Activated CD8-positive, alpha-beta T cell treated with anti-CD3 and anti-CD28 coated beads for 36 hours (primary cell): ENCODE measurements at places on chromosomes 11 and 22. TPM values are rescaled to one million over a fixed set of nuclear protein-coding genes. Genes with fewer than 3 reads are reported as not detected.

DNA sequence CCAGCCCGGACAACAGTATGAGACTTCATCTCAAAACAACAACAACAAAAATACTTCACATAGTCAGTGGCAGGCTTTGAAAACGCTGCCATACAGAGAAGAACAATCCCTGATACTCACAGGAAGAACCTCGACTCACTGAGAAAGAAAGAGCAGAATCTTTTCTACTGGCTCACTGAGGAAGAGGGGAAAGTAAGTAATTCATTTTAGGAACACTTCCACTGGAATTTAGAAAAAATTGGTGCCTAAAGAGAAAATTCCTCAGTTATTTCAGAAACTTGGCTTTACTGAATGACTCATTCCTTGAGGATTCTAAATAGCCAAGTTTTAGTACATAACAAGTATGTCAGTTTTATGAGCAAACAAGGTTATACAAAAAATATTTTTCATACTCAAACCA, 12.3 kb downstream of the NARS2 start:
- DNase-seq = no peak
- peaks cover 34% of the 10 kb centered on the region for H3K4me1 ChIP-seq
- peaks cover 28% of the 10 kb centered on the region for H3K36me3 ChIP-seq

DNA sequence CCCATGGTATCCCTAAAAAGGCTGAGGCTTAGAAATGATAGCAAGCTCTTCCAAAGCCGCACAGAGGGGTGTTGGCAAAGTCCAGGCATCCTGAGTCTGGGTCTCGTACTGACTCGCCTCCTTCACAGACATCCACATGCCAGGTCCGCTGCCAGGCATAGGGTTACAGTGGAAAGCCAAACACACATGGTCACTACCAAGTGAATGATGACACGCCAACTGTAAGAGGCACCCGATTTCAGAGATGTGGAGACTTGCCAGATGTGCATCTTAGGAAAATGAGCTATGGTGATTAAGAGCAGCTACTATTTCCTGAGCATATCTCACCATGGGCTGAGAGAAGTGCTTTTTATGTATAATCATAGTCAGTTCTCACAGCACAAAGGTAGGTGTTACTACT, 314.9 kb downstream of the MIAT start:
- H3K36me3 ChIP-seq = no peaks in the 10 kb centered on the region
- no peaks in the 10 kb centered on the region for H3K4me1 ChIP-seq
- no peak for DNase-seq

- H3K4me3 ChIP-seq = no peak overlapping the region
- H3K27me3 ChIP-seq = no peaks in the 10 kb centered on the region
- no peak overlapping the region for H3K27ac ChIP-seq
- no peaks in the 10 kb centered on the region for H3K36me3 ChIP-seq
- DNase-seq = no peak
Measured at GRCh38 chr11:122339436-122340060, 223.5 kb upstream of the BLID start.

NCF4 gene
- total RNA-seq = 2.9 TPM
